Astrocyte of the hippocampus (primary cell): ENCODE measurements at places on chromosomes 5 and 9.

- DNase-seq, result no peak
These were observed 54.0 kb upstream of the STXBP1 start for GRCh38 chr9:127557998-127558546.

DNA sequence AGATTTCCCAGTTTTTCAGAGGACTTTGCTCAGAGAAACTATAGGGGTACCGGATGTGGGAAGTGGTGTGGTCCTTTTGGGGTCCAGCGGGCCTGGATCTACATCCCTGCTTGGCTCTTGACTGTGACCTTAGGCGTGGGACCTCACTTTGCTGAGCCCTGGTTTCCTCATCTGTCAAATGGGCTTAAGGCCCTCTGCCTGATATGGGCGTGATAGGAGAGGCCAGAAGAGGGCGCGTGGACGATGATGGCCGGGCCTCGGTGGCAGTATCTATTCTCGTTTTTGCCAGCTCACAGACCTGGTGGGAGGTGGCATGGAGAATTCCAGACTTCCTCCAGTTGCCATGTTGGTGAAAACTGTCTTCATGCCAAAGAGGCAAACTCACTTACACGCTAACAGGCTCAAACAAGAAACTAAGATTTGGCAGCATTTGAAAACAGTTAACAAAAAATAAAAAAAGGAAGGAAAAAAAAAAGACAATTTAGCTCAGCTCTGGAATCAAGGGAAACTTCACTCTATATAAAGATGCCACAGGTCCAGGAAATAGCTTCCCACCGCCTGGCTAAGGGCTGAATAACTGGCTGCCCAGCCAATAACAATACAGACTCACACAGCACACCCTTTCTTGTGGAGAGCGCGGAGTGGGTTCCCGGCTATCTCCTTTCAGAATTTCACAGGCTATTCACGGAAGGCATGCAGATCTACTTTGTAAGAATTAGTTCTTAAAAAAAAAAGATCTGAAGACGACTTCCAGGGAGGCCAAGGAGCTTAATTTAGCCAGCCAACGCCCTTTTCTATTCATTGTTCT is 1.7 kb downstream of the SH3PXD2B start:
- DNase-seq, result peak; percentile 89

DNA sequence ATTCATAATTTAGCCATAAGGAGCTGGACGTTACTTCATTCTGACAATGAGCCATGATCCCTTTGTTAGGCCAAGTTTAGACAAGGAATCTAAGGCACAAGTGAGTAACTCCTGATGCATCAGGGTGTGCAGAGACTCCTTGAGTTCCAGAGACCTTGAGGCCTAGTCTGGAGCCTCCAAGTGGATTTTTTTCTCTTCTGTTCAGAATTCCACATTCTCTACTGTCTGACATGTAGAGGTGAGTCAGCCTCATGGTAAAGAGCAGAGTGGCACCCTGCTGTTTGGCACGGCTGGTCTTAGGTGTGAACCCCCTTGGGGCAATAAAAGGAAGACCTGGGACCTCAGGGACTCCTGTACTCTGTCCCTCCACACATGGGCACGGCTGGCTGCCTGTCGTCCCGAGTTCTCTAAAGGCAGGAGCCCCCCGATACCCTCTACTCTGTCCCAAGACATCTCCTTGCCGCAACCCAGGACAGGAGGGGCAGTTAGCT is 22.0 kb upstream of the TGFBI start:
- DNase-seq, result peak; percentile 73

- DNase-seq, result peak; percentile 46
These were observed 1061.3 kb upstream of the DMAC1 start for GRCh38 chr9:8860925-8861324.

DNA sequence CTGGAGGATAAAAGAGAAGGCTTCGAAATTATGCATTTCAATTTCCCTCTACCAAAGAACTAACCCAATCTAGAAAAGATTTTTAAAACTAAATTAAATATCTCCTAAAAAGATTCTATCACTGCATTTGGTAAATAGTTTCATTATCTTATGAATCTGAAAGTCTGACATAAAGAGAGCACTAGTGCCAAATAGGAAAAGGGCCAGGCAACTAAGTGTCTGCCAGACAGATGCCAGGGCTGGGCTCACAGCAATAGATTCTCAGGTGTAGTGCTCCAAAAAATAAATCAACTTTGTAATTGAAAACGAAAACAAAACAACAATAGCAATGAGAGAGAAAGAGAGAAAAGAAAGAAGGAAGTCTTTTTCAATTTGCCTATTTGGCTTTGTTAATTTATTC is 157.7 kb upstream of the GNA14 start:
- DNase-seq, result no peak

DNA sequence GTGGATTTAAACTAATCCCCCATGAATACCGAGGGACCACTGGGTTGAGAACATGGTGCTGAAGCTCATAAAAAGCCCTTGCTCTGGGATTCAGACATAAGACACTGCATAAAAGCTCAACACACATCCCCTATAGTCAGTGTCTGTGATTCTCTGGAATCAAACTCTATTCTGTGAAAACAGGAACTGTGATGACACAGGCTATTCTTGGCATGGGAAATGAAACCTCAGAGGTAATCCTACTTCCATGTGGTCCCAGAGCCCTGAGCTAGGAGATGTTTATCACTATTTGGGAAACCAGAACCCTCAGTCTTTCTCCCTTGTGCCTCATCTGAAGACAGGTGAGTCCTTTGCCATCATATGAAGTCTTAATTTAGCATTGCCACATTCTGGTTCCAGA is 135.4 kb upstream of the PRSS3 start:
- DNase-seq, result no peak
